Stomach (tissue), 19 donors: ENCODE measurements at places on chromosomes 4 and X. TPM values are rescaled to one million over a fixed set of nuclear protein-coding genes. Genes with fewer than 3 reads are reported as not detected.

The ABCG2 gene
- total RNA-seq, result not detected

DNA sequence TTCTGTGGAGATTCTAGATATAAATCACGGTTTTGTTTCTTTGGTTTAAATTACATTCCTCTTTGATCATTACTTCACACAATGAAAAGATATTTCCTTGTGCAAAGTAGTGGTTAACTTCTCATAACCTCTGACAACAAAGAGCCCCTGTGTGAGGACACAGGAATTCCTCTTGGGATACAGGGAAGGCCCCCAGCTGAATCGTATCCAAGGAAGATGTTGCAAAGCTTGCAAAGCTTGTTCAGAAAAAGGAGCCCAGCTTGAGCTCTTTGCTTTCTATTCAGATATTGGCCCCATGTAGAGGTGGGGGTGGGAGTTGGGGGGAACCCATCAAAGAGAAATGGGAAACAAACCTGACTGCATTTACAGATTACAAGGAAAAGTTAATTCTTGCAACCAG lies 145.7 kb downstream of the RELL1 start:
- no peaks in the 10 kb centered on the region for H3K27me3 ChIP-seq
- H3K27ac ChIP-seq, result no peak overlapping the region
- DNase-seq, result no peak
- H3K36me3 ChIP-seq, result no peaks in the 10 kb centered on the region
- H3K4me3 ChIP-seq, result no peak overlapping the region
- H3K4me1 ChIP-seq, result no peaks in the 10 kb centered on the region

DNA sequence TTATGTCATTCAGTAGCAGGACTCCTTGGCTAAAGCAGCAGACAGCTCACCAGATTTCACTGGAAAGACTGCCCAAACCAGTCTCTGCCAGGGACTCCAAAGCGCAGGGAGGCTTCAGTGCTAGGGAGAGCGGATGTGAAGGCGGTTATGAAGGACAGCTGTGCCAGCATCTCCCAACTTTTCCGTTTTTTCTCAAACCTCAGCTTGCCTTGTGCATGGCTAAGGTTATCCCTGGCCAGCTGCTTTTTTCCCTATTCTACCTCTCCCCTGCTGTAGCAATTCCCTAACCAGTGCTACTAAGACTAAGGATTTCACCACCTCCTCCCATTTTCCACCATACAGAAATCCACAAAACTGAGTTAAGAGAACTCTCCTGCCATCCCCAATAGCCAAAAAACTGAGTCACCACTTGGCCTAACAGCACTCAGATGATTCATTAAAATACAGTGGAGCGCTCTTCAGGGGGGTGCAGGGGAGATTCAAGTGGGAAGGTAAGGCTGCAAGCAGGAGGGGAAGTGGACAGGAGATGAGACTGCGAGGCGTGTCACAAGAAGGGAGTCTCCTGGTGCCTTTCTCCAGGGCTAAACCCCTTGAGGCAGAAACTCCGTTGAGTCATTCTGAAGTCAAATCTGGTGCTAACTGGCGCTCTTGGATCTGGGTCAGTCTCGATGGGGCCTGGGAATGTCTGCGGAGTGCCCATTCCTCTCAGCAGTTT lies 90.7 kb downstream of the PALLD start:
- DNase-seq, result no peak
- peak overlapping the region; percentile 0 for H3K27ac ChIP-seq
- H3K4me3 ChIP-seq, result no peak overlapping the region

DNA sequence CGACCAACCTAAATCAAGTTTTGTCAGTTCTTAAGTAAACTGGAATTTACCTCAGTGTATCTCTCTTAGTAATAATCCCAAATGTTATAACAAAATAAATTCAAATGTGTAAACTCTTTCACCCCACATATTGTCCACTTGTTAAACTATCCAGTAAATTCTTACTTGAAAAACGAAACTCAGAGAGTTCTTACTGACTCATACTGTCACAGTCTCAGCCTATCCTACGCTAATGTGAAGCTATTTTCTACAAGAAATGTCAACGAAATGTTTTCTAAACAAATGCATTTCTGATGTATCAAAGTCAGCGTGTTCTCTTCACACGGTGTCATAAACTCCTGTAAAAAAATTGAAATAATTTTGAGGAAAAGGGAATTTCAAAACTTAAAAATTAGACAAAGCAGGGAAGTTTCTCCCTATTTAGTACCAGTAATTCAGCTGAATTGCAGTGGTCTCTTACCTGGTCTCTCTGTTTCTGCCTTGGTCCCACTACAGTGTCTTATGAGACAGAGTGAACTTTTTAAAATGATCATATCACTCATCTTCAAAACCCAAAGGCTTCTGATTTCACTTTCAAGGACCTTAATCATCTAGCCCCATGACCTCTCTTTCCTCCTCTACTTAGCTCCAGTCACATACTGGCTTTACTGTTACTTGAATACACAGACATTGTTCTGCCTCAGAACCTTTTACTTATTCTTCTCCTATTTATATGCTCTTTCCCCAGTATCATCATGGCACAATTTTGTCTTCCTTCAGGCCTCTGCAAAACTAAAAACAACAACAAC lies 63.3 kb downstream of the DCAF8L1 start:
- H3K36me3 ChIP-seq, result no peaks in the 10 kb centered on the region
- no peaks in the 10 kb centered on the region for H3K27me3 ChIP-seq
- no peak overlapping the region for H3K4me3 ChIP-seq
- no peak overlapping the region for H3K27ac ChIP-seq
- DNase-seq, result no peak

- H3K27ac ChIP-seq, result no peak overlapping the region
- no peak overlapping the region for H3K4me3 ChIP-seq
- DNase-seq, result no peak
- no peaks in the 10 kb centered on the region for H3K27me3 ChIP-seq
- H3K36me3 ChIP-seq, result no peaks in the 10 kb centered on the region
These were observed 59.0 kb downstream of the CHM start for GRCh38 chrX:85988353-85988752.

DNA sequence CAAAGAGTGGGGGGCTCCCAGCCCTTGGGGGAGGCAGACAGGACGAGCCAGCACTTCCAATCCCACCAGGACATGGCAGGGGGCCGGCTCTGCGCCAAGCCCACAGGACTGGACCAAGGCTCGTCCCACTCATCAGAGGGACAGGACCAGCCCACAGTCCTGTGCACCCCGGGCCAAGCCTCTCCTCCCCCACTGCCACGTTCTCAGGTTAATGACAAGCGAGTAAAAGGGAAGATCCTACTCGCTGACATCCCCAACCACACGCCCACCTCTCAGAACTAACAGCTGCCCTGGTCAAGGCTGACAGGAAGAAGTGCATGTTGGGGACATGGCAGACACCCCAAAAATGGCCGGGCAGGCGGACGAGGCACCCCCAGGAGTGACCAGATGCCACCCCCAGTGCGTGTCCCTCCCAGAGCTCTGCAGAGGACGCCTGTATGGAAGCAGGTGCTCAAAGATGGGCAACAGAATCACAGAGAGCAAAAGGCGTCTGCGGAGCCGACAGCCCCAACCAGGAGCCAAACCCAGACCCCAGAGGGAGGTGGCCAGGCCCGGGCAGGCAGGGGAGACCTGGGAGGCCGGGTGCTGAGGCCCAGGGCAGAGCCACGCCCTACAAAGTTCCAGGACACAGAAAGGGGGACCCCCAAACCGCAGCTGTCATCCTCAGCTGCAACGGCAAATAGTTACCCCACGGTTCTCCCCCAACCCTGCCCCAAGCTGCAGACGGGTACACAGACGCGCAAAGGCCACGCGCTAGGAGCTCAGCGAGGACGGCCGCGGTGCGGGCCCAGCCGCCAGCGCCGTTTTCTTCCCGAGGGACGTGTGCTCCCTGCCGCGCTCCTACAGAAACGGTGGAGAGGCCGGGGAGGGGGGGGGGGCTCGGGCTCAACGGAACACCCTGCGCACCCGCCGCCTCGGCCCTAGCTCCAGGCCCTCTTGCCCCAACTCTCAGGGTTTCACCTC lies 1.7 kb downstream of the CTBP1 start:
- DNase-seq, result no peak
- peak overlapping the region; percentile 97 for H3K27ac ChIP-seq
- no peaks in the 10 kb centered on the region for H3K27me3 ChIP-seq
- peak overlapping the region; percentile 96 for H3K4me3 ChIP-seq
